Stimulated activated CD4-positive, alpha-beta T cell treated with anti-CD3 and anti-CD28 coated beads, TNF-alpha, amount 100 ng/mL, for 24 hours (primary cell): ENCODE measurements at places on chromosomes 11 and 22.

DNA sequence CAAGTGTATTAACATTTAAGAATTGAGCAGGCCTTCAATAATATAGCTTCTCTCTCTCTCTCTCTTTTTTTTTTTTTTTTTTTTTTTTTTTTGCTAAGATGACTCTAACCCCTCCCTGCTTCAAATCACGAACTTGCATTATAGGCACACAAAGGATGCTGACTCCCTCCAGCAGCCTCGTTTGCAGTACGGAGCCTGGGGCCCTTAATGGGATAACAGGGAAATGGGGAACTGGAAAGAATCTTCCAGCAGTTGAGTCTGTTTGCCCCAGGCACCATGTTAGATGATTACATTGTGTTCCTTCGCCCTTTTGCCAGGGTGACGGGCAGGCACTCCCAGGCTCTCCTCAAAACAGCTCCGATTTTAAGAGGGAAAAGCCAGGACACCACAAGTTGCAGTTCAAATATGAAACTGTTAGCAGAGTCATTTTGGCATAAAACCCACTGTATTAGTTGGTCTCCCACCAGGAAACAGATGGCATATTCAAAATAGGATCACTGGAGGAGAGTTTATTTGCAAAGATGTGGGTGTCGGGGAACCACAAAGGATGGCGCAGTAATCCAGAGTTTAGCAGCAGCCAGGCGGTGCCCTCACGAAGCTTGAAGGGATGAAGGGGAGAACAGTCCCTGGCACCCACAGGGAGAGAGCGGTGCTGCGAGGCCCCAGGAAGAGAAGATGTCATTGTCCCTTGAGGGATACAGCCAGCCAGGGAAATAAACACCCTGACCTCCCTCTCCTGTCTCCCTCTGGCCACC, 26.5 kb upstream of the TREH start:
- DNase-seq: no peak

GRCh38 chr11:12871788-12872321, 137.3 kb upstream of the RASSF10 start:
- DNase-seq: no peak

DNA sequence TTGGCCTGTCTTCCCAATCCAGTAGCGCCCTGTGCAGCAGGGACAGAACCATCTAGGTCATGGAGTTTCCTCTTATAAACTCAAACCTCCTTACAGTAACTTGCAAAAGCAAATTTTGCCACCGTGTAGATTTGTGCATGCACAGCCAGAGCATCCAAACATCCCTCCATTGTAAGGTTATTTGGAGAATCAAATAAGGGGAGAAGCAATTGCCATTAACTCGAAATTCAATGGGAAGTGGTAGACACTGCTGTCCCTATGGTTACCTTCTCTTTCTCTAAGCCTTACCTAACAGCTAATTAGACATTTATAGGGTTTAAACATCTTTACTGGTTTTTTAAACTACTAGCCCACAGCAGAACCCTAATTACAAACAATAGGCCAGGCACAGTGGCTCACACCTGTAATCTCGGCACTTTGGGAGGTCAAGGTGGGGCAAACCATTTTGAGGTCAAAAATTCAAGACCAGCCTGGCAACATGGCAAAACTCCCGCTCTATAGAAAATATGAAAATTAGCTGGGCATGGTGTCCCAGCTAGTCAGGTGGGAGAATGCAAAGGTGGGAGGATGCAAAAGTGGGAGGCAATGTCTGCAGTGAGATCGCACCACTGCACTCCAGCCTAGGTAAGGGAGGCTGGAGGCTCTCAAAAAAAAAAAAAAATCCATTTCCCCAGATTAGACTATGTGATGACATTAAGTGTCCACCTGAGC, 6.6 kb downstream of the HSPA8 start:
- no peak for DNase-seq

- DNase-seq: no peak
Observed at GRCh38 chr22:49152127-49152938, 675.3 kb downstream of the BRD1 start.

- peak; percentile 41 for DNase-seq
Observed at GRCh38 chr11:1335811-1336761, 26.7 kb upstream of the TOLLIP start.

DNA sequence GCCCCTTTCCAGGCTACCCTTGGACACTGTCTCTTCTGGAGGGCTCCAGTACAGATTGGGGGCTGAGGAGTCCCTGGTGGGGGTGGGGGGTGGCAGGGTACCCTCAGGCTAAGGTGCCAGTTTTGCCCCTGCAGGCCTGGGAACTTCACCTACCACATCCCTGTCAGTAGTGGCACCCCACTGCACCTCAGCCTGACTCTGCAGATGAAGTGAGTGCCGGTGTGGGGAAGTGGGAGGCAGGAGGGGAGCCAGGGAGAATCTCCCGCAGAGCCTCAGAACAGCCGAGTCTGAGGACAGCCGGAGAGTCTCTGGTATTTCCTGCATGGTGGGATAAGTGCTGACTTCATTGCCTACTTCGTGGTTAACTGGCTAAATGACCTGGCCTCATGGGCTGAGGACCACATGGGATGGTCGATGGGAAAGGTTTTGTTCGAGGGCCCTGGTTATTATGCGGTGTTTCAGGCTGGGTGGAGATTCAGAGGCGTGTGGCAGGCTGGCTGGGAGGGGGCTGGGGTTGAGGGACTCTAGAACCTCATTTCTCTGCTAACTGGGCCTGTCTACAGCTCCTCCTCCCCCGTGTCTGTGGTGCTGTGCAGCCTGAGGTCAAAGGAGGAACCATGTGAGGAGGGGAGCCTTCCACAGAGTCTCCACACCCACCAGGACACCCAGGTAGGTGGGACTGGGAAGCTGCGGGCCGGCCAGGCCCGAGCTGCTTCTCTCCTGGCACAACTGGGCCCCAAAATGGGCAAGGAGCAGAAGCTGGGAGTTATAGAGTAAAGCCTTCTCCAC, 8.5 kb downstream of the TMEM258 start:
- DNase-seq: no peak

GRCh38 chr11:65470433-65471049, 28.3 kb upstream of the MALAT1 start:
- no peak for DNase-seq
